Sigmoid colon (tissue), 7 donors: ENCODE measurements at places on chromosomes 1 and 21. TPM values are rescaled to one million over a fixed set of nuclear protein-coding genes. Genes with fewer than 3 reads are reported as not detected.
A peak's percentile ranks its signal among the peaks of the same experiment; 100 is the strongest.

The MPZ gene
- 3.0 TPM for polyA plus RNA-seq

GRCh38 chr1:238892612-238893011 lies 493.8 kb upstream of the CHRM3 start:
- H3K27ac ChIP-seq = no peak overlapping the region
- no peaks in the 10 kb centered on the region for H3K4me1 ChIP-seq
- H3K4me3 ChIP-seq = no peak overlapping the region
- H3K36me3 ChIP-seq = no peaks in the 10 kb centered on the region

DNA sequence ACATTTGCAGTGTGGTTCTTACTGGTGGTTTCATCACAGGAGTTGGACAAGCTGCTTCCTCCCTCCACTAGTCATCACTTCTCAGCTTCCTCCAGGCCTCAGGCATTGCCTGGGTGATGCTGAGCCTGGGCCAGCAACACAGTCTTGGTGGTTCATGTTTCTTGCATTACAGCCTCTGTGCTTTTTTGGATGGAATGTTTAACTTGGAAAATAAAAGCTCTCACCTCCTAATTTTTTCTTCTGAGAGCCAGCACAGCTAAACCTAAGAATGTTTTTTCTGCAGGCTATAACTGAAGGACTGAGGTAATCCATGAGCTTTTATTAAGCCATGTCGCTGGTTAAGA lies 66.1 kb upstream of the RHOU start:
- H3K4me3 ChIP-seq = no peak overlapping the region
- H3K27ac ChIP-seq = no peak overlapping the region
- no peaks in the 10 kb centered on the region for H3K36me3 ChIP-seq
- no peaks in the 10 kb centered on the region for H3K4me1 ChIP-seq
- DNase-seq = peak; percentile 62

DNA sequence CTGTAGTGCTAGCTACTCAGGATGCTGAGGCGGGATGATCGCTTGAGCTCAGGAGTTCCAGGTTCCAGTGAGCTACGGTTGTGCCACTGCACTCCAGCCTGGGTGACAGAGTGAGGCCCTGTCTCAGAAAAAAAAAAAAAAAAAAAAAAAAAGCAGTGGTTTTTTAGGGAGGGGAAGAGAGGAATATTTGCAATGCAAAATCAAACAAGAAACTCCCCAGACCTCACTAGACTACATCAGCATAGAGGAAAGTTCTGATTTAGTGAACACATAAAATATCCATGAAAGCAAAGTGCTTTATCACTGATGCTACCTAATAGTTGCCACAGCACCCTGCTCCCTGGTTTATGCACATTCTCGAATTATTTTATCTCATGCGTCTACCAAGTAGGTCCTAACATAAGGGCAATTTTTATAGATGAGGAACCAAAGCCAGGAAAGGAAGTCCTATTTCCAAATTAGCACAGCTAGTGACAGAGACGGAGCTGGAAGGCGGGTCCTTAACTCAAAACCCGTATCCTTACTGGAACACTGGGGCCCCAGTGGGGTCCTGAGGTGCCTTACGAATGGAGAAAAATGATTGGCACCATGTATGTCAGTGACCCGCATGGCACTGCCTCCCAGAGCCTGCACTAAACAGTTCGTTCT lies 50.7 kb upstream of the GPR157 start:
- H3K27me3 ChIP-seq = peaks cover 9% of the 10 kb centered on the region
- no peak for DNase-seq
- no peaks in the 10 kb centered on the region for H3K4me1 ChIP-seq
- H3K36me3 ChIP-seq = no peaks in the 10 kb centered on the region
- H3K4me3 ChIP-seq = no peak overlapping the region

DNA sequence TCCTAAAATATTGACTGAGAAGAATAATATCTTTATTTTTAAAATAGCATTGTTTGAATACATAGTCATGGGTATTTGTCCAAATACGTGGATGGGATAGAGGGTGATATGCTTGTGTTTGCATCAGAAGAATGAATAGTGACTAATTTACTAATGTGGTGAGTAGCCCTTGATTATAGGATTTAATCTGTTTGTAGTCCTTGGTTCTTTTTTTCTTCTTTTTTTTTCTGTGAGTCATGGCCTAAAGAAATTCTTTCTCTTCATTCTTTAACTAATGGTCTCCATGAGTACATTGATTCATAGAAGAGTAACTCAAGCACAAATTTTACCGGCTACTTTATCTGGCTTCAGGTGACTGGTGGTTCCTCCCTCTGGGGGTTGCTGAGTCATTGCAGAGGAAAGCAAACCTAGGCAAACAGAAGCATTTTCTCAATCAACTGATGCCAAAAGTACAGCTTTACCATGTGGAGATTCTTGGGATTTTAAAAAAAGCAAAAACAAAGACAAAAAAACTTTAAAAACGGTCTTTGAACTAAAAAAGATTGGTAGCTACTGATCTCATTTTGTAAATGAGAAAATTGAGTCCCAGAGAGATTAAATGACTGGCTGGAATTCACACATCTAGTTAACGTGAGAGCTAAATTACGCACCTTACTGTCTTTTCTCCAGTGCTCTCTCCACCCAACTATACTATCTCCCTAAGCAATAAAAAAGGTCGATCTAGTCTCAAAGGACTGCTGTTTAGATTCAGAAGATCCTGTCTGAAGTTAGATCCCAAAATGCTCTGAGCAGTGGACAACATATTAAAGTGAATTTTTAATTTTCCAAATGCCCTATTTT lies 40.5 kb downstream of the AK5 start:
- no peaks in the 10 kb centered on the region for H3K27me3 ChIP-seq
- H3K36me3 ChIP-seq = no peaks in the 10 kb centered on the region
- H3K4me1 ChIP-seq = no peaks in the 10 kb centered on the region
- no peak overlapping the region for H3K4me3 ChIP-seq

DNA sequence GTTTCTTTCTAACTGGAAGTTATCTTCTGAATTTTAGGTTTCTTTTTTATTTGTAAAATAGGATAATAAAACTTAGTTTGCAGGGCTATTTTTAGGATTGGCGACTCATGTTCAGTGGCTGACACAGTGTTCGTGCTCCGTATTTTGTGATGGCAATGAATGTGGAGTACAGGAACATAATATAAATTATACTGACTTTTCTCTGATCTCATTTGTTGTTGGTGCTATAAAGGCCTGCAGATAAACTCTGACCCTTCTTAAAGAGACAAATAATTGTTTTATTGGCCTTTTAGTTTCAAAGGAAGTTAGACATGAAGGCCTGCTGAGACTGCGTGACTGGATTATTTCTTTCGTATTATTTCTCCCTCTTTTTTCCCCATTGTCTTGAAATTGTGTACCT lies 339.6 kb downstream of the PDE4B start:
- no peaks in the 10 kb centered on the region for H3K4me1 ChIP-seq
- no peaks in the 10 kb centered on the region for H3K36me3 ChIP-seq
- DNase-seq = no peak
- no peak overlapping the region for H3K4me3 ChIP-seq
- H3K27ac ChIP-seq = no peak overlapping the region
